Posterior cingulate gyrus (tissue), 11 donors: ENCODE measurements at places on chromosomes 4 and X.

DNA sequence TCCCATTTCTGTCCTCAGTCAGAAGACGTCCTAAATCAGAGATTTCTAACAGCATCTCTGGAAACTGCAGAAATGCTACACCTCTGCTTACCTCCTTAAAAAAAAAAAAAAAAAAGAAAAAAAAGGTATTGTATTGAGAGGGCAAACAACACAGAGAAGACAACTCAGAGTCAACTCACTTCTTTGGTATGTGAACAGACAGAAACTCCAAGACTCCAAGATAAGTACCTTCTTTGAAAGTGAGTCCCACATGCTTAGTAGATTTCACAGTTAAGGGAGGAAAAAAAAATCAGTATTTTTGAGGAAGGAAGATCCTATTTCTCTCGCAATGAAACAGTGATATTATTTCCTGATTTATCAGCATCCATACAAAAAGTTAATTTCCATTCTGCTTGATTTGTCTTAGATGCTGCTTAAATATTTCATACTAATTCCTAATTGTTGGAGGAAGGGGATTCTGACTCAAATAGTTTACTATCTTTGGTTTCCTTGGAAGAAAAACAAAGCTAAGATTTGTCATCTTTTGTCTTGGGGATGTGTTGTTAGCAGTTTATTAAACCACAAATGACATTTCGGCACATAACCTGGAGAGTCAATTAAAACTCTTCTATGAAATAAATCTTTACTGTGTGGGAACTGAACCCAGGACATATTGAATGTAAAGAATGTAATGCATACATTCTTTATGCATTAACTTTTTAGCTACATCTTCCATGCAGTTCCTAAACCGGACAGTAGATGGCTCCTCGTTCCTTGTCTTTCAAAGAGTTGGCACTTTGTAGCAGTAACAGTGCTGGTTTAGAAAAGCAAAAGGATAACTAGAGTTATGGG is 4.7 kb downstream of the RASGEF1B start:
- DNase-seq = no peak

DNA sequence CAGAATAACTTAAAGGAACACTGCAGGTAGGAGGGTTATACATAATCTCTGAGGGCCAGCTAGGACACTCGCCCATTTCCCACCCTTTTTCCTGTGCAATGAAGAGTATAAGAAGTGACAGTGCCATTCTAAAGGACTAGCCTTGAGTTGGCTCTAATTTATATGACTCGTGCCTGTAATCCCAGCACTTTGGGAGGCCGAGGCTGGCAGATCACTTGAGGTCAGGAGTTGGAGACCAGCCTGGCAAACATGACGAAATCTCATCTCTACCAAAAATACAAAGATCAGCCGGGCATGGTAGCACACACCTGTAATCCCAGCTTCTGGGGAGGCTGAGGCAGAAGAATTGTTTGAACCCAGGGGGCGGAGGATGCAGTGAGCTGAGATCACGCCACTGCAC is 4.4 kb downstream of the TBC1D1 start:
- no peak for DNase-seq

DNA sequence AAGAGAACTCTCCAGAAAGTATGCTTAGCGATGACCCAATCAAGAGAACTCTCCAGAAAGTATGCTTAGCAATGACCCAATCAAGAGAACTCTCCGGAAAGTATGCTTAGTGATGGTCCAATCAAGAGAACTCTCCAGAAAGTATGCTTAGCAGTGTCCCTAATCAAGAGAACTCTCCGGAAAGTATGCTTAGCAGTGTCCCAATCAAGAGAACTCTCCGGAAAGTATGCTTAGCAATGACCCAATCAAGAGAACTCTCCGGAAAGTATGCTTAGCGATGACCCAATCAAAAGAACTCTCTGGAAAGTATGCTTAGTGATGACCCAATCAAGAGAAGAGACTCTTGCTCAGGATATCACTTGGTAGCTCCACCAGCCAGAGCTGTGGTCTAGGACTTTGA is 92.5 kb downstream of the AFAP1 start:
- no peak for DNase-seq

GRCh38 chr4:3676196-3676595 is 90.0 kb upstream of the ADRA2C start:
- peak; percentile 59 for DNase-seq

- DNase-seq = no peak
Measured at GRCh38 chrX:10033375-10034007, 66.3 kb downstream of the CLDN34 start.

DNA sequence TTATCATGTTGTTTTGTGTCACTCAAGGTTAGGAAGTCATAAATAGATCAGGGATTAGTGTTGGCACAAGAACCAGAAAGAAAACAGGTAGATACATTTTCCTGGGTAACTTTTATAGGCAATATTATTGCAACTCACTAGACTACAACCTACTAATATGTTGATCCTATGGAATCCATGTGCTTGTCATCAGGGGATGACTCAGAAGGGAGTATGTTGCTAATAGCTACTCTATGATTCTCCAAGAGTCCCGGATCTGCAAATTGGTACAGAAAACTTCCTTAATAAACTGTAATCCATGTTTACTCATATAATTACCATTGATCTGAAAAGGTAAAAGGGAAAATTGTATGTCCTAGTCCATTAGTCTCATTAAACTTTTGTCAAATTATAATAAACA is 11.7 kb upstream of the GNRHR start:
- DNase-seq = no peak

DNA sequence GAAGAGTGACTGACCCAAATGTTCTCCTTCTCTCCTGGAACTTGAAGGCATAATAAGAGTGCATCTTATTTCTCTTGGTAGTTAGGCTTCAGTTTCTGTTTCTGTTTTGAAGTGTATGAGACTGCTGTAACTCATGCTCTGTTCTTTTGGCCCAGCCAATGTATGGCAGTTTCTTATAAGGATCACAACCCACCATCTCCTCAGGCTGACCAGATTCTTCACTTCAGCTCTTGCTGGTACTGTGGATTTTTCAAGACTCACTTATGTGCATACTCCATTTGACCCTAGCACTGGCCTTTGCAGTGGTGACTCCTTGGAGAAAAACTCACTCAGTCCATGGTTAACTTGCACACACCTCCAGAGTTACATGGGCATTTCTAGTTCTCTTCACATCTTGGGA is 9.6 kb upstream of the YTHDC1 start:
- no peak for DNase-seq

DNA sequence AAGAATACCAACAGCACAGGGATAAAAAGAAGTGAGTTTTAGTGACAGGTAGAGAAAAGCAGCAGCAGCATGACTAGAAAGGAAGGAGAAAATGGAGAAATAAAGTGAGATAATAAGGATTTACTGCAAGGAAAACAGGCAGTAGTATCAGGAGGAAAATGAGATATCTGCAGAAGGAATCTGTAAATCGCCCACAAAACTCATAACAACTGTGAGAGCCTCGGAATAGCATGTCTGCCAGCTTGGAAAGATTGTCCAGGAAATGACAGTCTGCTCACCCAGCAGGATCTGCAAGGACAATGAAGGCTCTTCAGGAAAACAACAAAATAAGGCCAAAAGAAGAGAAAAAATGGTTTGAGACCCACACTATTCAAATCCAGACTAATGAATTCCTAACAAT is 47.4 kb downstream of the CXXC4 start:
- no peak for DNase-seq

DNA sequence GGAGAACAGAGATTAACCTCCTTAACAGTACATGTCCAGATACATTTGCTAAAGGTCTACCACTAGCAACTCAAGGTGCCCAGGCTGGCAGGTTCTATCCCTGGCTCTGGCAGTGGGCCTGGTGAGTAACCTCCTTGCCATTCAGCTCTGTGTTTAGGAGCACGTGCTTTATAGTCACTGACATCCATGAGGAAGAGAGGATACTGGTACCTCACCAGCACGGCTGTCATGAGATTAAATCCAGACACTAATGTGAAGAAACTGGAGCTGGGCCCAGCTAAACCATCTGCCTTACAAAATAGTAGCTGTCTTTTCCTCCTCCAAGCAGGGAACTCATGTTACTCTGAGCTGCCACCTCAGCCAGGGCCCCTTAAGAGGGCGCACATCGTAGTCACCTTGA is 45.3 kb downstream of the GPRASP3 start:
- peak; percentile 15 for DNase-seq

GRCh38 chr4:122576261-122577188 is 44.3 kb downstream of the IL21 start:
- DNase-seq = no peak

GRCh38 chr4:138658518-138658917 is 357.1 kb upstream of the NOCT start:
- no peak for DNase-seq
